Activated CD4-positive, alpha-beta T cell treated with anti-CD3 and anti-CD28 coated beads, Interleukin-10, Interleukin-2, amounts not matched to agents 100 ng/mL and 50 ng/mL, durations not matched to agents 16 hours and 8 hours (primary cell): ENCODE measurements at places on chromosomes 6 and 20.

- peak; percentile 79 for DNase-seq
Measured at GRCh38 chr20:21505161-21505809, 8.6 kb downstream of the NKX2-2 start.

- DNase-seq: no peak
Measured at GRCh38 chr6:168107191-168107983, 28.4 kb upstream of the FRMD1 start.

GRCh38 chr6:70956451-70957283 is at the start of gene B3GAT2:
TSS of gene B3GAT2 (minus strand) at chr6:70957060. CDS start at chr6:70956429, 631 bp downstream.
- DNase-seq: no peak

- DNase-seq: no peak
Measured at GRCh38 chr6:145506565-145506964, 228.8 kb downstream of the EPM2A start.

- no peak for DNase-seq
Measured at GRCh38 chr6:125104425-125104824, 49.1 kb upstream of the TPD52L1 start.

DNA sequence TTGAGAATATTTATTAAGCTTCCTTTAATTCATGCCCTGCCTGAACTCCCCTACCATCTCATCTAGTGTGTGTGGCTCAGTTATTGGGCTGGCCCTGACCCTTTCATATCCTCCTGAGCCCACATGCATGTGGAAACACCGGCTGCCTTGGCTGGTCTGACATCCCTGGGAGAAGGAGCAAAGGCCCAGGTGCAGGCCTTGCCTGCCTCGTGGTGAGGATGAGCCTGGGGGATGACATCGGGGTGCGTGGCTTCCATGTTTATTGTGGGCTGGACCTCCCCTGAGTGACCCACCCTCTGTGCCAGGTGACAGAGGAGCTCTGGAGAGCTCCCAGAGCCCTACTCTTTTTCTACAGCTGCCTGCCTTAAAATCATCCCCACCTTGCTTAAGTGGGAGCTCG is 69.1 kb downstream of the FOXA2 start:
- DNase-seq: no peak

GRCh38 chr6:84150705-84151104 is 76.7 kb downstream of the CEP162 start:
- peak; percentile 60 for DNase-seq

- DNase-seq: no peak
Measured at GRCh38 chr6:148891405-148891783, 144.6 kb downstream of the UST start.

DNA sequence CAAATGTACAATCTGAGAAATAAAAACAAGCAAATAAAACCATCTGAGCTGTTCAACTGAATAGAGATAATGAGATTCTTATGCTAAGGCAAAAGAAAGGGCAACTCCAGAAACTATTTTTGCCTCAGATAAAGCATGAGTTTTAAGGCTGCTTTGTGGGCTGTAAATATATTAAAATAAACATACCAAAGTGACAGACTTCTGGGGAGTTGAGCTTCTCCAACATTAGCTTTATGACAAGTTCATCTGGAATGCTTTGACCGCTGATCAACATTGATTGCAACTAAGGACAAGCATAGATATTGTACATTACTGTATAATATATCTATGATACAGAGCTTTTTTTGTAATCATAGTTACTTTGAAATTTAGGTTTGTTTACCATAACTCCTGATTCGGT is 19.3 kb downstream of the AK9 start:
- no peak for DNase-seq

- DNase-seq: peak; percentile 73
Measured at GRCh38 chr6:33314515-33314942, 651 bp upstream of the TAPBP start.

DNA sequence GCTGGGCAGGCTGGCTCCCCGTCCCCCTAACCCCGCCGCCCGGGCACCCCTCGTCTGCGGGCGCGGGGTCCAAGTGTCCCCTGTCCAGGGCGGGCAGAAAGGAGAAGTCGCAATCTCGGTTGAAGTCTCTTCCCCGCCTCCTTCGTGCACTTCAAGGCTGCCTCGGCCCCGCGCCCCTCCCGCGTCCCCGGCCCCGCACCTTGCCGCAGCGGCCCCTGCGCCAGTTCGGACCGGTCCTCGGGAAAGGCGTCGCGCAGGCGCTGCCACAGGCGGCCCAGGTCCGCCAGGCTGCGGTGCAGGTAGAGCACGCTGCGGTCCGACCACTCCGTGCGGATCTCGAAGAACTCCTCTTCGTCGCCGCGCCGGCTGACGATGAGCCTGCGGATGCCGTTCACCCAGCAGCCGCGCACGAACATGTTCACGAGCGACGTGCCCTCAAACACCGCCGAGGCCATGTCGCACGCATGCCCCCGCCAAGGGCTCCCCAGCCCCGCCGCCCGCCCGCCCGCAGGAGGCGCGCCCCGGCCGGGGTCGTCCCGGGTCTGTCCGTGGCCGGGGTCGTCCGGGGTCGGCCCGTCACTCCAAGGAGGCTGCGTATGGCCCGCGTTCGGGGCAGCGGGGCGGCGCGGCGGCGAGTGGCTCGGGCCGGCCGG is at the start of gene PXDC1:
TSS of gene PXDC1 (minus strand) at position 637 of the 653 bp plus-strand sequence. CDS start at position 455, 182 bp downstream.
- peak; percentile 13 for DNase-seq

GRCh38 chr6:88059191-88059590 is 11.6 kb downstream of the SPACA1 start:
- no peak for DNase-seq

GRCh38 chr20:64015635-64016034 is 20.3 kb upstream of the C20orf204 start:
- DNase-seq: no peak

GRCh38 chr6:169051371-169051770 is 202.3 kb downstream of the THBS2 start:
- DNase-seq: no peak

DNA sequence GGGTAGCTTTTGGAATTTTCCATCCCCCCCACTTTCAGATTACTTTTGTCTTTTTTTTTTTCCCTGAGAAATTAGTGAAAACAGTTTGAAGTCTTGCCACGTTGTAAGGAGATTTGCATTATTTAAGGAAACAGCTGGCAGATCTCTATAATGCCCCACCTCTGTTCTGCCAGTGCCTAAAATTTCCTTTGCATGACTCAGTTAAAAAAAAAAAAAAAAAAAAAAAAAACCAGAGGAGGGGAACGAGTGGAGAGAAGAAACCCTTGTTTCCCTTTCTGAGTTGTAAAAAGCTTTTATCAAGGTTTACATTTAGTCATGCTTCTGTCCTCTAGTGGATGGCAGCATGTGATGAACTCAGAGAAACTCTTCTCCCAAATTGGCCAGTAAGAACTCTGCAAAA is 33.5 kb downstream of the CARMIL1 start:
- DNase-seq: no peak

DNA sequence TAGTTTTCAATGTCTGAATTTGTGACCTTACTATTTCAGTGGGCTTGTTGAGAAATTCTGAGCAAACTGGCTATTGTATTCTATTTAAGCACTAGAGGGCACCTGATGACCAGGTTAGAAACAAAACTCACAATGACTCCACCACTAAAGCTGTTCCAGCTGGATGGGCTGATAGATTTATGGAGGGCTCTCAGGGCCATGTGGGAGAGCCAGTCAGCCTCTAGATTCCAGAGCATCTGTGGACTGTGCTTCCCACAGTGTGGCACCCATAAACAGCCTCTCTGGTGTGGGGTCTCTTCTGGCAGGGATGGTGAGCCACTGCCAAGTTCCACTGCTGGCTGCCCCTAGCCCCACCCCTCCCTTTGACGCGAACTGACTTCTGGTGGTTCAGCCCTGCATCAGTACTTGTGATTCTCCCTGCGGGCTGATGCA is 29.2 kb downstream of the C6orf58 start:
- peak; percentile 24 for DNase-seq

DNA sequence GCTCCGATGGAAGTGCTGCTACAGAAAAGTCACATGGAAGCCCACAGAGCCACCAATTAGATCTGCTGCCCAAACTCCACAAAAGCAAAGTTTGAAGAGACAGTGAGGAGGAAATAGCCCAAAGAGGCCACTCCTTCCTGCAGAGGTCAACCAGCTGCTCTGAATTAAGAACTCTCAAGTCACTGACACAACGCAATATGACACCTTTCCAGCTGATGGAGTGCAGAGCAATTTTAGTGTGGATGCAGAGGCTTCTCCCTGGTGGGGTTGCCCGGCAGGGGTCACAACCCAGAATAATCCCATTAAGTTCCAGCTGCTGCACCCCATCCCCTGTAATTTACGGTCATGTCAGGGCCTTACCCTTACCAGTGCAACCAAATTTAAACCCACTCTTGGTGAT is 361.9 kb upstream of the JARID2 start:
- no peak for DNase-seq

- DNase-seq: peak; percentile 60
Measured at GRCh38 chr20:3071610-3072529, at the start of gene OXT. TSS of gene OXT (plus strand) at chr20:3071620. CDS start at chr20:3071656, 36 bp downstream.

DNA sequence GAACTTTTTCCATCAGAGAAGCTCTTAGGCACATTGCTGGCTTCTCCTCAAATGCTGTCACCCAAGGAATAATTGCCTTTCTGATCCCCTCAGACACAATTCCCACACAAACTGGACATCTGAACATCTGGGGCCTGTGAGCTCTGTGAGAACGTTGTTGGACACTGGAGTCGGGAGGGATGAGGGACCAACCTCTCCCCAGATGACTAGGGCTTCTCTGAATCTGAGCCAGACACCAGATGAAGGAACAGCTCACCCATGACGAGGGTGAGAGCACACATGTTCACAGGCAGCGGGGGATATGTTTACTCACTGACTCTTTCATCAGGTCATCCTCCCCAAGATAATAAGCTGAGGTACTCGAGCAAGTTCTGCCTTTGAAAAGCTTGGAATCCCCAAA is 283.9 kb upstream of the SUPT3H start:
- DNase-seq: no peak

- no peak for DNase-seq
Measured at GRCh38 chr6:150692604-150693003, 92.9 kb downstream of the PLEKHG1 start.

DNA sequence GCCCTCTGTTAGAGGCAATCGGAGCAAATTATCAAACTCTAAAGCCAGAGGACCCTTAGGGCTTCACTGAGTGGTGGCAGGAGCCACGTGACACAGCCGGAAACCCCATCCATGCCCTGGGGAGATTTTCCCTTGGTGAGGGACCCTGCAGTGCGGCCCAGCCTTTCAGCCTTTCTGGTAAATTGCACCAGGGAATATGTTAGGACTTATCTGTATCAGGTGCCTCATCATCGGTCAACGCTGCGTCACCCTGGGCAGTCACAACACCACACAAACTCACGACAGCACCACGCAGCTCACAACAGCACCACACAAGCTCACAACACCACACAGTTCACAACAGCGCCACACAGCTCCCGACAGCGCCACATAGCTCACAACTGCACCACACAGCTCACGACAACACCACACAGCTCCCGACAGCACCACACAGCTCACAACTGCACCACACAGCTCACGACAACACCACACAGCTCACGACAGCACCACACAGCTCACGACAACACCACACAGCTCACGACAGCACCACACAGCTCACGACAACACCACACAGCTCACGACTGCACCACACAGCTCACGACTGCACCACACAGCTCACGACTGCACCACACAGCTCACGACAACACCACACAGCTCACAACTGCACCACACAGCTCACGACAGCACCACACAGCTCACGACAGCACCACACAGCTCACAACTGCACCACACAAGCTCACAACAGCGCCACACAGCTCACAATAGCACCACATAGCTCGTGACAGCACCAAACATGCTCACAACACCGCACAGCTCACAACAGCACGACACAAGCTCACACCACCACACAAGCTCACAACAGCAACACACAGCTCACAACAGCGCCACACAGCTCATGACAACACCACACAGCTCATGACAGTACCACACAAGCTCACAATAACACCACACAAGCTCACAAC is 199.0 kb downstream of the DLL1 start:
- DNase-seq: no peak

DNA sequence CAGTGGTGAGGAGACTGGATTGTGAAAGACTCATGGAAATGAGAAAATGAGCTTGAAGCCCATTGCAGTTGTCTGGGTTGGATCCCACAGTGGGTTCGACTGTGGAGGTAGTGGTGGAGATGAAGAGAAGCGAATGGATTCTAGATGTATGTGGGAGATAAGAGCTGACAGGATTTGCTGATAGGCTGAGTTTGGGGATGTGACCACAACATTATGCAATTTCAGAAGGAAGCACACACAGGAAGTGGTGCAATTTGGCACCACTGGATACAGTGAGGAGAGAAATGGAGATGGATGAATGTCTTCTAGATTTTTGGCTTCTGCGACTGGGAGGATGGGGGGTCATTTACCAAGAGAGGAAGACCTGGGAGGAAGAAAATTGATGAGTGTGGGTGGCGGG is 64.4 kb upstream of the MAFB start:
- no peak for DNase-seq

DNA sequence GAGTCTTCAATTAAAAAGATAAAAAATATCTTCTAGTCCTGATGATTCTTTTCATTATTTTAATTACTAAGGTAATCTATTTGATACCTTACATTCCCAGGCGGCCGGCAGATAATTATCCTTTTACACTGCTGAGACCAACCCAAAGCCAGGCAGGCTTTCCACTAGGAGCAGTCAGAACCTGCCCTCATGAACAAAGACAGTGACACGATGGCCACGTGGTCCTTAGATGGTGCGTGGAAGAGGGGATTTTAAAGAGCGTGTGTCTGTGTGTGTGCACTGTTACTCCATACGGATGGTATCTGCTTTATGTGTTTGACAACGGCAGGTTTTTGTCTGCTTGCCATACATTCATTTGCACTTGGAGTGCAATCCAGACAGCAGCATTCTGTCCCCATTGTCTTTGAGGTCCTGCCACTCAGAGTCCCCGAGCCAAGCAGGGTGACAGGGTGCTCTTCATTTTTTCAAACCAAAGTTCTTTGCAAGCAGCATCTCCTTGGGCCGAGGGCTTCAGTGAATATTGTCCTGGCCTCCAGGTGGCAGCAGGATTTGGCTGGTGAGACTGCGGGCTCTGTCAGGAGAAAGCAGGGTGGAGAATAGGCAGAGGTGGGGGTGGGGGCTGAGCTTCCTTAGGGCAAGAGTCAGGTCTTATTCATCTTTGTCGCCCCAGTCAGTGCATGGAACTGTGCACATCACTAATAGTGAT is 260.5 kb downstream of the NRN1 start:
- no peak for DNase-seq

GRCh38 chr6:104324301-104324700 is 535.4 kb downstream of the HACE1 start:
- no peak for DNase-seq

GRCh38 chr6:106206905-106207304 is 118.7 kb downstream of the ATG5 start:
- peak; percentile 51 for DNase-seq

- DNase-seq: no peak
Measured at GRCh38 chr20:50758992-50759391, 27.6 kb downstream of the PARD6B start.

GRCh38 chr6:161817881-161818280 is 544.0 kb upstream of the AGPAT4 start:
- no peak for DNase-seq

- DNase-seq: peak; percentile 63
Measured at GRCh38 chr6:137867685-137868509, 838 bp downstream of the TNFAIP3 start.

- no peak for DNase-seq
Measured at GRCh38 chr6:35105078-35105477, 36.1 kb downstream of the TCP11 start.

- DNase-seq: no peak
Measured at GRCh38 chr6:97705568-97705967, 422.6 kb upstream of the MMS22L start.
